ENCODE measurements at places on chromosomes 11 and 22.

DNA sequence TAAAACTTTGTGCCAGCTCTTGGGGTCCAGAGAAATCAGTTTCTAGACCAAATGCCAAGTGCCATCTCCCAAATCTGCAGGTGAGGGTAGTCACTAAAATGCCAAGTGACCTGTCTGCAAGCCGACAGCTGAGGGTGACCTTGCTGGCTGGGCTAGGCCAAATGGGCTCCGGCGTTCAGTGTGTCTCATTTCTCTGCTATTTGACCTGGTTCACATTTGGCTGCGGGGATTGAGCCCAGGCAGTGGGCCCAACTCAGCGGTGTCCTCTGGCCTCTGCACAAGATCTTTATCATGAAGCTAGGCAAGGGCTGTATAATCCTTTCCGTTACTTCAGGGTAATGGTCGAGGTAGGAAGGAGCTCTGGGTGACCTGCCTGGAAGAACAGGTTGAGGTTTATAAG, 87.5 kb downstream of the SNX19 start:
- DNase-seq: no peak

DNA sequence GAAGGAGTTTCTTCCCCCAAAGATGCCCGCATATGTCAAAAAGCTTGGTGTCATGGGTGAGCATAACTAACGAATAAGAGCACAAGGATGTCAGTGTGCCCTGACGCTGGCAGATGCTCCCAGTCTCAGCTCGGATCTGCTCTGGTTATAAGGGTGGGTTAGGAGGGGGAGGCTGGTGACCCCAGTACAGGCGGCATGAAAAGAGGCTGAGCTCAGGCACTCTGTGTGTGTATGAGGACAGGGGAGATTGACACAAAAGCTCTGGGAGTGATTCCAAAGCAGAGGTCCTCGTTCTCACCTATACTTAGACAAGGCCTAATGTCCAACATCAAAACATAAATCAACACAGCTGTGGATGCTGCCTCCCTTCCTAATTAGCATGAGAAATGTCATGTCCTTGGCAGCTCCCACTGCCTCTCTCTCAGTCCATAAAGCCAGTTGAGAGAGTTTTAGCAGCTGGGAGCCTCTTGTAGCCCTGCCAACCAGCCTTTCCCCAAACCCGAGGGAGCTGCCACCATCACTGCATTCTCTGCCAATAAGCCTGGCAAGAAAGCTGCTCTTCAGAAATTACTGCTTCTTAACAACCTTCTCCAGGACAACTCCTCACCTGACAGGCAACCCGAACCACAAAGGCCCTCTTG, 59.8 kb downstream of the SC5D start:
- DNase-seq: peak; percentile 62

DNA sequence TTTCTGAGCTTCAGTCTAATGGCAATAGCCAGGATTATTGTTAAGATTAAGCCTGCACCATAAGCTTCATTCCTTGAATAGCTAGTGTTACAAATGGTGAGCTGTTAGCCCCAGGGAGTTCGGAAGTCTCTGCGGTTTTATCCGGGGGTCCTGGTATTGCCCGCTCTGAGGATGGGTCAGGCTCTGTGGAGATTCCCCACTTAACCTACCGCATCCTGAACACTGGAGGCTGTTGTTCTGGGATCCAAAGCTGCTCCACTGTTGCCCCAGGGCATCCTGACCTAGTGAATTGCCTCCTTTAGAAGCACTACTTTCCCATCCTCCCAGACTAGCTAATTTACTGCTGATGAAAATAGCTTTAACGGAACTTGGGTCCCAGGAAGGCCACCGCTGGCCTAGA, 14.5 kb upstream of the PEX26 start:
- DNase-seq: no peak

DNA sequence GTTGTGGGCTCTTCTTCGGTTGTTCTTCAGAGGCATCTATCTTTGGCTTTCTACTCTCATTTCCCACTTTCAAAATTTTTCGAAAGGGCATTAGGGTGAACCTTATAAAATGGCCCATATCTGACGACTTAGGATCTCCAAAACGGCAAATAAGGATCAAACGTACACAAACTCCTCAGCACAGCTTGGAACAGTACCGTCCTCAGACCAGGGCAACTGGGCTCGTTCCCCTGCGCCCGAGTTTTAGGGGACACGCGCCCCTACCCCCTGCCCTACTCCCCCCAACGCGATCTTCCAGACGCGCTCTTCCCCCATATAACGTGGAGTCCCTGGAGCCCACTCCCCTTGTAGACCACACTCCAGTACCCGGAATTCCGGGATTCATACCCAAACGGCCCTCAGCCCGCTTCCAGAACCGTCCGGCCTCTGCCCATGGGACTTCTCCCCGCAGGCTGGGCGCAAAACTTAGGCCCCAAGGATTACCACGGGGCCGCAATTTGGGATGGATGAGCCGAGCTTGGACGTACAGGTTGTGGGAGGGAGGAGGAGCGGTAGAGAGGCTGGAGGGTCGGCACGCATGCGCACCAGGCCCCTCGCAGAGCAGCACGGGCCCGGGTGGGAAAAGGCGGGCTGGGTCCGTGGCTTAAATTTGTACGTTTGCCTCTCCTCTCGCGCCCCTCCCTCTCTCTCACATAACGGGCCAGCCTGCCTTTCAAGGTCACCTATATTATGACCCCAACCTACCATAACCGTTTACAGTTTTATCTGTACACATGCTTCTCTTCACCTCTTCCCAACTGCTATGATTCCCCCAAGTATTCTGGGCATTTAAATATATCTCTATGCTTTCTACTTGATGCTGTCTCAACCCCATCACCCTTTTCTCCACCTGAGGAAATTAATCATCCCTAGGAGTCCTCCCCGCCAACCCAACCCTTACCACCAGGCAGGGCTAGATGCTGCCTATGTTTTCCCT, 3.4 kb downstream of the CCDC89 start:
- peak; percentile 50 for DNase-seq

- no peak for DNase-seq
Measured at GRCh38 chr11:849104-849824, 6.6 kb downstream of the TSPAN4 start.

GRCh38 chr11:36247493-36247892, 41.7 kb downstream of the COMMD9 start:
- DNase-seq: no peak

All from substantia nigra (tissue), 51 donors.